LNCaP clone FGC (cell line): ENCODE measurements at places on chromosomes 2 and 18.

DNA sequence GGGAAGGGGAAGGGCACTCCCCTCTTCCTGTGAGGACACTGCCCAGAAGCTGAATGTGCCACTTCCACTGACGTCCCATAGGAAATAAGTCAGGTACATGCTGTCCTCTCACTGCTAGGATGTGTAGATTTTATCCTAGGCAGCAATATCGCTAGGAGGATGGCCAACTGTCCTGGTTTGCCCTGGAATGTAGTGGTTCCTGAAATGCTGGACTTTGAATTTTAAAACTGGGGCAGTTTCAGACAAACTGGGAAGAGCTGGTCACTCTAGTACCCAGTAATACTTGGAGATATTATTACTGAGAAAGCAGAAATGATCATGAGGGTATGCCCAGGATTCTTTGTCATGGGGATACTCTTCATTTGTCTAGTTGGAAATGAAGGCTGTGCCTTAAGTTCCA, 5.4 kb upstream of the KCNS3 start:
- DNase-seq: no peak

DNA sequence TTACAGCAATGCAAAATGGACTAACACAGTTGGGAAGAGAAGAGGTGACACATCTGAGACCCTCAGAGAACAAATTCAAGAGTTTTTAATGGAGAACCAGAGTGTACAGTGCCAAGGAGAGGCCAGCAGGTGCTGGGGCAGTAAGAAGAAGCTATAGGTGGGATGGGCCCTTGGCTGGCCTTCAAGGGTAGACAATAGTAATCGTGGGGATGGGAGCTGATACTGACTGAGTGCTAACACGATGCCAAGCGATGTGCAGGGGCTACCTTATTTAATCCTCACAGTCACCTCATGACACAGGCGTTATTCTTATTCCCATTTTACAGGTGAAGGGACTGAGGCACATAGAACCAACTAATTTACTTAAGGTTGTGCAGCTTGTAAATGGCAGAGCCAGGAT, 131.9 kb upstream of the ID2 start:
- no peak for DNase-seq

DNA sequence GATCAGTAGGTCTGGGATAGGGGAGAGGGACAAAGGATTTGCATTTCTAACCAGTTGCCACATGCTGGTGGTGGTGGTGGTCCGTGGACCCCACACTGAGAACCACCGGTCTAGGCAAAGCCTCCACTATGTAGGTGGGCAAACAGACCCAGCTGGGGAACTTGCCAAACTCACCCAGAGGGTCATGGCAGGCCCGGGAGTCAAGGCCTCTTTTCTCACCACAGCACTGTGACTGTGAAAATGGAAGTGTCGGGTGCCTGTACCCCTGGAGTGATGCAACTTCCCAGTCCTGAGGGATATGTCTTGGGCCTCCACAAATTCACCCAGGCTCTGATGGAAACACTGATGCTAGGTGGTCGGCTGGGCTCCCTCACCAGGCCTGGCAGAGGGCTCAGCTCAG, 101.2 kb upstream of the SMAD2 start:
- no peak for DNase-seq

DNA sequence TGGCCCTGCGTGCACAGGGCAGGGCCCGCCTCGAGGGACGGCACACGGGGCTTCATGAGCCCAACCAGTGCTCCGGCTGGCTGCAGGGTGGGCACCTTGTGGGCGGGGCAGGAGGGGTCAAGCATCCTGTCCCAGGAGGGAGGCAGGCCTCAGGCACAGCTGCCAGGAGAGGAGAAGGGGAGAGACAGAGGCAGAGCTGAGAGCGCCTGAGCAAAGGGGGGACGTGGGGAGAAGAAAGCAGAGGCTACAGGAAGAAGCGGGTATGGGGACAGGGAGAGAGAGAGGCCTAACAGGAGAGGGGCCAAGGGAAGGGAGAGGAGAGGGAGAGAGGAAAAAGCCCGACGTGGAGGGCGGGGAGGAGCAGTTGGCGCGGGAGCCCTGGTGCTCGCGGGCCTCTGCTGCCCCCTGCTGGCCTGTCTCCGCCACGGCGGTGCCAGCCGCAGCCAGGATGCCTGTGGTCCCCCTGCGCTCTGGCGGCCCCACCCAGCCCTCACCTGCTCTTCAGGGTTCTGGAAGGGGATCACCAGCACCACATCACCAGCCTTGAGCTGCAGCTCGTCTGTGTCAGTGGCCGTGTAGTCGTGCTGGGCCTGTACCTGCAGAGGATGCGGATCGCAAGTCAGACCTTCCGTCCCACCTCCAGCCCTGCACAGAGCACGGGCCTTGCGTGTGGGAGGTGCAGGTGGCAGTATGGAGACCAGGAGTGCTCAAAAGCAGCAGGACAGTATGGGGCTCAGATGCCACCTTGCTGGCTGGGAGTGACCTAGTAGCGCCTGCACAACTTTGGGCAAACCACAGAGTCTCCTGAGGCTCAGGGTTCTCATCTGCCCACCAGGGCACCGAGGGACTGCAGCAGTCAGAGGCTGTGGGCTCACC, 56.8 kb downstream of the BIN1 start:
- no peak for DNase-seq

DNA sequence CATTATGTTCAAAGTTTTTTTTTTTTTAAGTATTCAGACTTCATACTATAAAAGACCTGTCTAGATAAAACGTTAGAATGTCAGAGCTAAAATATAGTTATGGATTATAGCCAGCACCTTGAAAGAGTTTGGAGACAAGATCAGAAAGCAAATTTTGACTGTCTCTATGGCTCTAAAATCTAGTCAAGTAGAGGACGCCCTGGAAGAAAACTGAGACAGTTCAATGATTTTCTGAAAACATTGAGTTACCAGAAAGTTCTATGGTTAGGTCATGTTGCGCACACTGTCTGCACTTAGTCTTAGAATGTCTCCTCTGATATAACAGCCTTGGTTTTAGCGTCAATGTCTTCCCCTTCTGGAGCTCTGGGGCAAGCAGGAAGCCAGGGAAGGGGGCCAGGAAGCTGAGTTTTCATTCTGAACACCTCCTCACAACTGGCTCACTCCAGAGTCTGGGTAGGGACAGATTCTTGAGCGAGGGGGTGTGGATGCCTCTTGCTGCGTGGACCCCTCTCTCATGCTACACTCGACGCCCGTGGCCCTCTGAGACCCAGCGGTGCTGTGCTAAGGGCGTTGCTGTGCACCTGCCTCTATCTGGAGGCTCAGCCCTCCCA, 99.5 kb downstream of the RNF144A start:
- DNase-seq: no peak

- no peak for DNase-seq
Observed at GRCh38 chr2:232870018-232870765, at the start of gene SNORC. Gene SNORC, plus strand, starts transcription at chr2:232870264. Its CDS starts 78 bp downstream, at chr2:232870342.

- no peak for DNase-seq
Observed at GRCh38 chr2:54329482-54330161, 73.6 kb upstream of the TSPYL6 start.

- no peak for DNase-seq
Observed at GRCh38 chr2:69797836-69798289, 31.6 kb upstream of the GMCL1 start.

GRCh38 chr18:46072959-46073358, 899 bp upstream of the PSTPIP2 start:
- no peak for DNase-seq

DNA sequence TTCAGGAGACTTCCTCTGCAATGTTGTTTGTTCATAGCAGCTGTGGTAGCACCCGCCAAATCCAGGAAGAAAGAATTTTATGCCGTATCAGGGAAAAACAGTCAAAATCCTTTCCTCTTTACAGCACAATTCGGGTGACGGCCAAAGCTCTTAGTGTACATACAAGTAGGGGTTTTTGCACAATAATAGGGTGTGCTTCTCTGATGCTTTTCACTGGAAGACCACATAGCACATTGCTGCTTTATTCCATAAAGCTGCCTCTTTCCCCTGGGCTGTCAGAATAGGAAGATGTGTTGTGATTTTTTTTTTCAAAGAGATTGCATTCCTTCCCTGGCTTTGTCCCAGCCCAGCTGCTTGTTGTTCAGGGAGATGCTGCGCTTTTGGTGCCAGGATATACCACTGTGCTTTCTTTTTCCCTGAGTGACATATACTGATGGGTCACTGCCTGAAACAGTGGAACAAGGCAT, 27.2 kb upstream of the LANCL1 start:
- no peak for DNase-seq

- no peak for DNase-seq
Observed at GRCh38 chr2:24558781-24559472, 67.9 kb downstream of the NCOA1 start.

DNA sequence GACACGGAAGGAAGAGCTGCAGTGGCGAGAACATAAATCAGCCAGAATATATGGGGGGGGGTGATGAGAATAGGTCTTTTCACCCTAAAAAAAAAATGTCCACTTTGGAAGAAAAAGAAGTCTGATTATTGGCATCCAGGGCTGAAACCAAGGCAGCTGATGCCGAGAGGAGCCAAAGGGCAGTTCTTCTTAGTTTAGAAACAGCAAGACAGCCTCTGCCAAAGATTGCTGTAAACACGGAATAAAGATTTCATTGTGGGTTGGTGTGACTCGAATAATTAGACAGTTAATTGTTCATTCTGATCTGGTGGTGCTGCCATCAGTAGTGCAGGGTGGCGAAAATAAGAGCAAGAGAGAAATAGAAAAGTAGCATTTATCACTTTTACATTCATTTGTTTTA, 3.5 kb downstream of the CDH20 start:
- DNase-seq: no peak

DNA sequence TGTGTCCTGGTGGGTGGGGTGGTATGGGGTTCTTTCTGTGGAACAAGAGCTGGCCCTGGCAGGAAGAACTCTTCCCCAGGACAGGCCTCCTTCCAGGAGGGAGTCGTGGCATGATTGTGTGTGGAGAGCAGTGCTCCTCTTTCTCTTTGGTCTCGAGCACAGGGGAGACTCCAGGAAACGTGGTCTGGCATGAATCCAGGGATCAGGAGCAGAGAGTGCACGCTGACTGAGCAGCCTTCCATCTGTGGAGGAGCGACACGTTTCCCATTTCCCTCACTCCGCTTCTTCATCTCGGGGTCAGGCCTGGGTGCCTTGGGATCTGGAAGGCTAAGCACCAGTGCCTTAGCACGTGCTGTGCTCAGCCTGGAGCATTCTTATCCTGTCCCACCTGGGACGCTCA, 132.0 kb upstream of the HDAC4 start:
- DNase-seq: no peak

DNA sequence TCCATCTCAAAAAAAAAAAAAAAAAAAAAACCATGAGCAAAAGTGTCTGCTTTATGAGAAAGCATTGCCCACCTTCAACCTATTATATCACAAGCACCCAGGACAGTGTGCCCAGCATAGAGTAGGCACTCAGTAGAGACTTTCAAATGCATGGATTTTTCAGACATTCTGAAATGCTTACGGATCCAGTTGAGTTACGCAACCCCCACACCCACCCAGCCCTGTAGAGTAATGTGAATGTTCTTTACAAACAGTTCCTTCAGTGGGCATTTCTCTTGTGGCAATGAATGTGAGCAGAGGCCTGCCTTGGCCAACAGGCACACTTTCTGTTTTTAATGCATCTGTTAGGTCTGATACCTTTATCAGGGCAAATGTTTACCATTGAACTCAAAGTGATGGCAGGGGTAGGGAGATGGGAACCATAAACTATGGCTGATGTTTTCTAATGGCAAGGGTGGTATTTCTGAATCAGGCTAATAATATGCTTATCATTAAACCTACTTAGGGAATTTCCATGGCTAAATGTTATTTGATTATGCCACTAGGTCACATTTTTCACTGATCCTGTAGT, 65.0 kb upstream of the RPL31 start:
- DNase-seq: no peak

DNA sequence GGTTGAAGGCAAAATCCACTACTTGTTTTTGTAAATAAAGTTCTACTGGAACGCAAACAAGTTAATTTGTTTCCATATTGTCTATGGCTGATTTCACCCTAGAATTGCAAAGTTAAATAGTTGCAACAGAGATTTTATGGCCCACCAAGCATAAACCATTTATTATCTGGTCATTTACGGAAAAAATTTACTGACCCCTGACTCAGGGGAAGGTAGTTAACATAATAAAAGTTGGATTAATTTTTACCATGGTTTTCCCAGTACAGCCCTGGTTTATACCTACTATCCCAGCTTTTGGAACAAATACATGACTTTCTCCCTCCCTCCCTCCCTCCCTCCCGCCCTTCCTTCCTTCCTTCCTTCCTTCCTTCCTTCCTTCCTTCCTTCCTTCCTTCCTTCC, 588.9 kb upstream of the TMEFF2 start:
- DNase-seq: no peak

- no peak for DNase-seq
Observed at GRCh38 chr2:123500988-123501387, 524.1 kb upstream of the CNTNAP5 start.

DNA sequence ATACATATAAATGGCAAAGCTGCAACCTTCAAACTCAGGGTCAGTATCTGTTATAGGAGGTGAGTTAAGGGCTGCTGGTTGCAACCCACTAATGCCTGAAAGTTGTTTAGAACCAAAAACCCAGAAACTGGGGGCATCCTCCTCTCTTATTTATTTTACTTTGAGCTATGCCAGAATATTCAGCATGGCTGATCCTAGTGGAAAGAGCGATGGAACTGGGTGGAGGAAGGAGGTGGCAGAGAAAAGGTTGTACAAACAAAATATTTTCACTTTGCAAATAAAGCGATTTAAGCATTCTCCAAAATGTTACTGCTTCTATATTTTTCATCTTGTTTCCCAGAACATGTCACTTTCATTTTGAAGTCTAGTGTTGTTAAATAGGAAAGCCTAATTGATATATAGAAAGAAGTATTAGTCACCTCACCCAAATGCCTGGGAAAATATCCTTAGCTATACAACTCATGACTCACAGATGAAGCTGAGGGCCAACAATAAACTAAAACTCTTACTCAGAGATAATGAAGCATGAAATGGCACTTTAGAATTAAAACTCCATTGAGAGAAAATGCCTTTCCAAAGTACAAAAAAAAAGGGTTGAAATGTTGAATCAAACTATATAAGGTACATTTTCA, 251.4 kb upstream of the UBE2E3 start:
- DNase-seq: no peak

GRCh38 chr18:3463051-3463450, 13.1 kb downstream of the TGIF1 start:
- DNase-seq: no peak

- DNase-seq: no peak
Observed at GRCh38 chr18:59033974-59034373, 105.7 kb upstream of the SEC11C start.

GRCh38 chr2:9313443-9313842, 106.8 kb downstream of the ASAP2 start:
- DNase-seq: no peak

- no peak for DNase-seq
Observed at GRCh38 chr2:149586898-149587219, 716 bp downstream of the MMADHC start.
